ENCODE measurements at places on chromosomes 11 and 22. TPM values are rescaled to one million over a fixed set of nuclear protein-coding genes. Genes with fewer than 3 reads are reported as not detected.
A peak's percentile ranks its signal among the peaks of the same experiment; 100 is the strongest.

GRCh38 chr11:57440744-57441414 lies 14.0 kb upstream of the SLC43A3 start:
- no peak for DNase-seq

UBE2L6 gene
- polyA plus RNA-seq, result 26.6 TPM

GRCh38 chr11:64285885-64286800 lies 495 bp downstream of the GPR137 start:
- no peak for DNase-seq

DNA sequence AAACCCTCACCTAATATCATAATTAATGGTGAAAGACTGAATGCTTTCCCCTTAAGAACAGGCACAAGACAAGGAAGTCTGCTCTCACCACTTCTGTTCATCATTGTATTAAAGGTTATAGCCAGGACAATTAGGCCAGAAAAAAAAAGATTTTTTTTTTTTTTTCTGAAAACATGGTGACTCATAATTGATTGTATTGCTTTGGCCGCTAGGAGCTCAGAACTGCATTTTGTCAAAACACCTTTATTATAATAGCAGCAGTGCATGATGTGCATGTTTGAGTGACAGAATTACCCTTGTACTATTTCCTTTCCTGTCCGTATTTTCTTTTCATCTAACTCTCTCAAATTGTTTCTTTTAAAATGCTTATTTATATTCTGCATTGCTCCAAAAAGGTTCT lies 98.1 kb downstream of the RNF169 start:
- DNase-seq, result no peak

- no peak for DNase-seq
Observed at GRCh38 chr11:108934289-108934688, 269.4 kb downstream of the DDX10 start.

DNA sequence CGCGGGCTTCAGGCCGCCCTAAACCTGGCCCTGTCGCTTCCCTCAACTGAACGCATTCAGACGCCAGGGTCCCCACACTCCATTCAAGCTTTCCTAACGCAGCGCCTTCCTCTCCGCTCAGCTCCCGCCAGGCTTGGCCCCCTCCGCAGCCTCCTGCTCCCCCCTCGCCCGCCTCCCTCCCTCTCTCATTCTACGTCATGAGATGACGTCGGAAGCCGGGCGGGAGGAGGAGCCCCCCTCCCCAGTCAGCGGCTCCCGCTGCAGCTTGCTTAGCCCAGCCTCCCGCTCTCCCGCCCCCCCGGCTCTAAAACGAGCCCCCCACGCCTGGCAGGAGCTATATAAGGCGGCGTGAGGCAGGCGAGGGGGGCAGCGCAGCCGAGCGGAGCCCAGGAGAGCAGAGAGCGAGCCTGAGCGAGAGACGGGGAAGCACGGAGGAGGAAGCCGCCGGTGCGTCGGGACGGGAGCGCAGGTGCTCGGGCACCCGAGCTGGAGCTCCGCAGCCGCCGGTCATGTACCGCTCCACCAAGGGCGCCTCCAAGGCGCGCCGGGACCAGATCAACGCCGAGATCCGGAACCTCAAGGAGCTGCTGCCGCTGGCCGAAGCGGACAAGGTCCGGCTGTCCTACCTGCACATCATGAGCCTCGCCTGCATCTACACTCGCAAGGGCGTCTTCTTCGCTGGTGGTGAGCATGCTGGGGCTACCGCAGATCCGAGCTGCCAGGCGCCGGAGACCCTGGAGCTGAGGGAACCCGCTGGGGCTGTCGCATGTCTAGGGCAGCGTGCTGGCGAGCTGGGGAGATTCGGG lies at the start of gene NPAS4:
TSS of gene NPAS4 (plus strand) at position 365 of the 806 bp plus-strand sequence. CDS start at position 510, 145 bp downstream.
- DNase-seq, result no peak

TTLL12 gene
- polyA plus RNA-seq, result 19.2 TPM

NXPE2 gene
- 0.10 TPM for polyA plus RNA-seq

GRCh38 chr11:22263613-22264012 lies 70.7 kb downstream of the ANO5 start:
- DNase-seq, result no peak

- DNase-seq, result peak; percentile 45
Observed at GRCh38 chr22:30426388-30427353, 1.1 kb downstream of the MTFP1 start.

- no peak for DNase-seq
Observed at GRCh38 chr11:71164186-71164585, 88.2 kb downstream of the SHANK2 start.

GRCh38 chr11:41435531-41435930 lies 23.9 kb downstream of the LRRC4C start:
- no peak for DNase-seq

Measured in hindlimb muscle (tissue), 1 donor.